ENCODE measurements at places on chromosomes 12 and 14. TPM values are rescaled to one million over a fixed set of nuclear protein-coding genes. Genes with fewer than 3 reads are reported as not detected.

SMARCD1 gene
- polyA plus RNA-seq = 206 TPM

CCDC63 gene
- polyA plus RNA-seq = not detected

PCNX4 gene
- polyA plus RNA-seq = 93.4 TPM

CCDC38 gene
- polyA plus RNA-seq = 0.51 TPM

ZFHX2 gene
- polyA plus RNA-seq = 5.3 TPM

MANSC4 gene
- polyA plus RNA-seq = 0.39 TPM

GRCh38 chr12:82647853-82648252 lies 38.9 kb upstream of the TMTC2 start:
- DNase-seq = no peak

GRCh38 chr12:12804011-12804410 lies 9.1 kb upstream of the DDX47 start:
- DNase-seq = no peak

DNA sequence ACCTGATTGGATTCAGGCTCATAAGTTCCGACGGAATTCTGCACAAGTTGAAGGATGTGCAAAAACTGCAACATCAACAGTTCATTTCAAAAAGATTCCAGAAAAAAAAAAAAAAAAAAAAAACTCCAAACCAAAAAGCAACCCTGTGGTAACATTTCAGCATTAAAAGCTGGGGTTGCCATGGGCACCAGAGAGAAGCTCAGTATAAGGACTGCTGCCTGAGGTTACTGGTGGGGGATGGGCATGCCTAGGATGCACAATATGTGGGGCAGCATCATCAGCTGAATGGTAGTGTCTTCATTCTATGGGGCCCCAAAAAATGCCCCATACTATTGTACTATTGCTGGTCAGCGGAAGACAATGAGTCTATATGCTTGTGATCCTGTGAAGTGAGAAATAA lies 44.7 kb downstream of the MBIP start:
- no peak for DNase-seq

- no peak for DNase-seq
These were observed 111.0 kb downstream of the TRAFD1 start for GRCh38 chr12:112236386-112236785.

GRCh38 chr12:126354633-126355032 lies 1289.4 kb downstream of the AACS start:
- no peak for DNase-seq

DNA sequence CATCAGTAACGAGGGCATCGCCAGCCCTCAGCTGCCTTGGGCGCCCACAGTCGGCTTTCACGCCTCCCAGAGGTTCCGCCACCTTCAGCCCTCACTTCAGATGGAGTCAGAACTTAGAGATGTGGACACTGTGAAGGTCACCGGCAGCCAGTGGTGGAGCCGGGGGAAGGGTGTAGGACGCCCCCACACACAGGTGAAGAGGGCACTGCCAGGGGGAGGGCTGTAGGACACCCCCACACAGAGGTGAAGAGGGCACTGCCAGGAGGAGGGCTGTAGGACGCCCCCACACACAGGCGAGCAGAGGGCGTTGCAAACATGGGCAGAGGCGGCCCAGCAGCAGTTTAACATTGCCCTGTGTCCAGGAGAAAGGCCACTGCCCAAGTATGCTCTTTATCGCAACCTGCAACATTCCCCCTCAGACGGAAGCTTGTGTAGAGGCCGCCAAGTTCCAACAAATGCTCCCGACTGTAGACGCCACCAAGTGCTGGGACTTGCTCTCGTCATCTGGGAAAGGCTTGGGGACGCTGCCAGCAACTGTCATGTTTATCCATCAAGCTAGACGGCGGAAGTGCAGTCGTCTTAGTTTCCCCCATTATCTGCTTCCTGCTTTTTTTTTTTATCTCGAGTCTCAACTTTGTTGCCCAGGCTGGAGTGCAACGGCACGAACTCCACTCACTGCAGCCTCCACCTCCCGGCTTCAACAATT lies 4.9 kb upstream of the ANKLE2 start:
- DNase-seq = no peak
